ENCODE measurements at places on chromosomes 4 and X.

DNA sequence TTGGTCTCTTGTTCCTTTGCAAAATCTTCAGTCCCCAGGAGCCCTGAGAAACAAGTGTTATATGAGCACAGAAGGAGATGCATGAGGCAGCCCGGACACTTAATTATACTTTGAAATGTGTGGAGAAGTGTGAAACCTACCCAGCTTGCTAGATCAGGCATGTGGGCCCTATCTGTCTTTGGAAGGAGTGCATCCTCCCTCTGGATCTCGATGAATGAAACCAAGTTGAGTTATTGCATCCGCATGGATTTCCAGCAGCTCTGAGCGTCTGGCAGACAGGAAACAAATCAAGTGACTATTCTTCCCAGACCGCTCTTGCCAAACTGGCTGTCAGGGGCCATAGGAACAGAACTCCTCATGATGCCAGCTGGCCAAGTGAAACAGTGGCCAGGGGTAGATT is 19.6 kb upstream of the SOWAHD start:
- DNase-seq = no peak

- DNase-seq = no peak
Measured at GRCh38 chrX:9339603-9340491, 125.0 kb upstream of the TBL1X start.

- DNase-seq = no peak
Measured at GRCh38 chrX:149079805-149080406, 425.2 kb downstream of the IDS start.

DNA sequence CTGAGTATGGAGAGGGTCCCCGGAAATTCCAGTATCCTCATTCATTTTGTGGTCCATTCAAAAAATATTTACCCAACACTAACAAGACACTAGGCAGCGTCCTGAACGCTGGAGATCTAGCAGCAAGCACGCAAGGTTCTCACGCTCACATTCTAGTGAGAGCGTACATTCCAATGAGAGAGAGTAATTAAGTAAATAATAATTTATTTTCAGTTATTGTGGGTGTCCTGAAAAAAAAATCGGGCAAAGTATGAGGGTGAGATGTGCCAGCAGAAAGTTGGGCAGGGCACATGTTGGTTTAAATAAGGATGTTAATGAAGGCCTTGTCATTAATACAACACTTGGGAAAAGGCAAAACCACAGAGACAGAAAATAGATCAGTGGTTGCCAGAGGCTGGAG is 4.0 kb upstream of the TMEM156 start:
- DNase-seq = no peak

Measured in esophagus squamous epithelium (tissue), 5 donors.